IMR-90 (cell line): ENCODE measurements at places on chromosomes 7 and 10. TPM values are rescaled to one million over a fixed set of nuclear protein-coding genes. Genes with fewer than 3 reads are reported as not detected.

STEAP4 gene
- polyA plus RNA-seq = not detected in 2 replicates

WEE2 gene
- not detected in 2 replicates for polyA plus RNA-seq

NPFFR1 gene
- polyA plus RNA-seq = not detected in 2 replicates

SPDYE11 gene
- not detected in 2 replicates for polyA plus RNA-seq

DNA sequence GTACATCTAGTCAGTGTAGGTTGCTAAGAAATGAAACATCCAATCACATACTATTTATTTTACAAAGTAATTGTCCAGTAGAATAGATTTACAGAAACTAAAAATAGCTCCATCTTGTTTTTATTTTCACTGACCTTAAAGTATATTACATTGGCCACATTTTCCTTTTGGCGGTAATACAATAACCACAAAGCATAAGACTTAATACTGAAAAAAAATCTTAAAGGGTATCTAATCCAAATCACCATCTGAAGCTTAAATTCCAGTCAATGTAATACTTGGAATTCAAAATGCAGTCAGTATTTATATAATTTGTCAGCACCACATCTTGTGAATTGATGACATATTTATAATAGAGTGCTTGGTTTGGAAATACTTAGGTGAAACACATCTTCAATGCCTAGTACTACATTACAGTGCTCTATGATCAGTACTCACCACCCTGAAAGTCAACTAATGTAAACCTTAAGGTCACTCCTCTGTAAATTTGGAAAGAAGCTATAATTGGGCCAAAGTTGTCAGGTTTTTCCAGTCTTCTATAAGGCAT lies 8.9 kb downstream of the ANKMY2 start:
- peak; percentile 77 for DNase-seq

- DNase-seq = no peak
Measured at GRCh38 chr10:24404567-24404966, 195.6 kb downstream of the KIAA1217 start.

GRCh38 chr10:128463991-128464760 lies 338.0 kb upstream of the MKI67 start:
- peak; percentile 63 for DNase-seq

DNA sequence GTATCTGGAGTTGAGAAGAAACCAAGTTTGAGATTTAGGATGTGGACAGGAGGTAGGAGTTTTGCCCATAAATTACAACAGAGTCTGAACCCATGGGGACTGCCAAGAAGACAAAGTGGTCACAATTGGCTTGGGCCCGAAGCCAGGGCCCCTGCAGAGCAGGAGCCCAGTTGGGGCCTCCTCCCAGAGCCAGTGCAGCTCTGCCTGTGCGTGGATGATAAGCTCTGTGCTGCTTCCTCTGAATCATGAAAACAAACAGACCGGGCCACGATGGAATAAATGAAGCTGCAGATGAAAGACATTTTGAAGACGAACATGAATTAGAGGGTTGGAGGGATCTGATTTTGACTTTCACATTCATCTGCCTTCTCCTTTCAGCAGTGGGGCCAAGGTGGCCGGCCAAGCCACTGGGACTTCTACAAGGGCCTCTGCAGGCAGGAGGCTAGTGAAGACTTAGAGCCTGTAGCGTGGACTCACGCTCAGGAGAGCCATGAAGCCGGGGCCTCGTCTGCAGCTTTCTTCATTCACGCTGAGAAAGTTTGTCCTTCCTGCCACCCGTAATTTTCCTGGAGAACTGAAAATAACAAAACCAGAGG lies 156.8 kb upstream of the LYZL1 start:
- peak; percentile 19 for DNase-seq
